Ammon's horn (tissue), 1 donor: ENCODE measurements at places on chromosomes 7 and 10.

- DNase-seq: no peak
Measured at GRCh38 chr7:44210107-44210506, 9.3 kb downstream of the YKT6 start.

GRCh38 chr7:110850224-110850623 is 240.7 kb upstream of the LRRN3 start:
- DNase-seq: no peak

DNA sequence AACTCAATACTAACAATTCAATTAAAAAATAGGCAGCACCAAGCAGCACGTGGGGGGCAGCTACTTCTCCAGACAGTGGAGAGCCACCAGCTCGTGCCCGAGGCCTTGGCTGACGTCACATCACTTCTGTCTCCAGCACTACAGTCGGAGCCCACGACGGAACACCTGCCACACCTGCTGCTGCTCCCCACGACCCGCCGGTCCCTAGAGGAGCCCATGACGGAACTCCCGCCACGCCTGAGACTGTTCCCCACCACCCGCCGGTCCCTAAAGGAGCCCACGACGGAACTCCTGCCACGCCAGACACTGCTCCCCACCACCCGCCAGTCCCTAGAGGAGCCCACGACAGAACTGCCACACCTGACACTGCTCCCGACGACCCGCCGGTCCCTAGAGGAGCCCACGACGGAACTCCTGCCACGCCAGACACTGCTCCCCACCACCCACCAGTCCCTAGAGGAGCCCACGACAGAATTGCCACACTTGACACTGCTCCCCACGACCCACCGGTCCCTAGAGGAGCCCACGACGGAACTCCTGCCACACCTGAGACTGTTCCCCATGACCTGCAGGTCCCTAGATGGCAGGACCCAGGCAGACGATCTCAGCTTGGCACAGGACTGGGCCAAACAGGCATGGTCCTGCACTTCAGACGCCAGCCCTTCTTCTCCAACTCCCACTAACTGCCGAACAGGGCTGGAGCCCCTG is 258.0 kb downstream of the ELFN1 start:
- no peak for DNase-seq

GRCh38 chr10:12902135-12902572 is 99.4 kb downstream of the CCDC3 start:
- DNase-seq: peak; percentile 69

DNA sequence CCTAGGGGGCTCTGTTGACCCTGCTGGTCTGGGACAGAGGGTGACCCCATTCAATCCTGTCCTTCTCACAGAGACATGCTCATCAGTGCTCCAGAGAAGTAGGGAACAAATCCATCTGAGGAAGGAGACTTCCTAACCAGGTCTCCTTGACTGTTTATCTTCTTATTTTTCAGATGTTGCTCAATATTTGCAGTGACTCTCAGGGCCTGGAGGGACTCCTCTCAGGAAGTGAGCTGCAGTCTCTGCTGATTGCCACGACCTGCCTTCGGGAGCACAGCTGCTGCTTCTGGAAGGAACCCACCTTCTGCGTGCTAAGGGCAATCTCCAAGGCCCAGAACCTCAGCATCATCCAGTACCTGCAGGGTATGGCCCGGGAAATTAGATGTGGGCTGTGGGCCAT is 41.0 kb downstream of the WDFY4 start:
- DNase-seq: no peak

DNA sequence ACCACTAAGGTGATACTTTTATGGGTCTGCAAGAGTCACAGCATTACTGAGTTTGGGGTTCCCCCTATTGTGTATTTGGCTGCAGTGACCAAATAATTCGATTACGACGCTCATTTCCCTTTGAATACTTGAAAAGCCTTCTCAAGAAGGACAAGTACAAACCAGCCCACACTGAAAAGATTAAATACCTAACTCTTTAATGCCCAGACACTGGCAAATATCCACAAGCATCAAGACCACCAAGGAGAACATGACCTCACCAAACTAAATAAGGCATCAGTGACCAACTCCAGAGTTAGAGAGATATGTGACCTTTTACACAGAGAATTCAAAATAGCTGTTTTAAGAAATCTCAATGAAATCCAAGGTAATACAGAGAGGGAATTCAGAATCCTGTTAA is 31.8 kb upstream of the SFTPD start:
- no peak for DNase-seq

GRCh38 chr7:132895231-132895630 is 186.7 kb downstream of the CHCHD3 start:
- DNase-seq: no peak
